H1 (cell line): ENCODE measurements at places on chromosomes 7 and 10. TPM values are rescaled to one million over a fixed set of nuclear protein-coding genes. Genes with fewer than 3 reads are reported as not detected.

The CDK1 gene
- polyA plus RNA-seq = 15.1 and 29.4 TPM in 2 replicates

The VIPR2 gene
- polyA plus RNA-seq = 6.3 and 10.9 TPM in 2 replicates

The CARD11 gene
- 12.6 and 15.1 TPM in 2 replicates for polyA plus RNA-seq

The FZD1 gene
- 0.62 and 0.77 TPM in 2 replicates for polyA plus RNA-seq

The CCDC3 gene
- polyA plus RNA-seq = 3.2 and 3.4 TPM in 2 replicates

The TMEM176B gene
- 2.1 and 2.2 TPM in 2 replicates for polyA plus RNA-seq

The SHTN1 gene
- polyA plus RNA-seq = 1.7 and 3.3 TPM in 2 replicates

The ACSM6 gene
- 0.30 and 0.33 TPM in 2 replicates for polyA plus RNA-seq

The VSTM2A gene
- polyA plus RNA-seq = 0.85 and 1.4 TPM in 2 replicates

The STEAP2 gene
- 9.4 and 13.4 TPM in 2 replicates for polyA plus RNA-seq

The HECW1 gene
- polyA plus RNA-seq = 2.9 and 5.8 TPM in 2 replicates

The XRCC2 gene
- polyA plus RNA-seq = 14.3 and 14.6 TPM in 2 replicates

The OR6V1 gene
- not detected in 2 replicates for polyA plus RNA-seq

The SP8 gene
- polyA plus RNA-seq = 11.3 and 13.5 TPM in 2 replicates

The PDK4 gene
- not detected in 2 replicates for polyA plus RNA-seq

The ATRNL1 gene
- polyA plus RNA-seq = 2.9 and 5.1 TPM in 2 replicates

The MRLN gene
- 0.21 TPM in 1 of 2 replicates, not detected in the other for polyA plus RNA-seq

The EIF5AL1 gene
- 2.0 and 2.2 TPM in 2 replicates for polyA plus RNA-seq

The WDFY4 gene
- not detected in 2 replicates for polyA plus RNA-seq

The RNF148 gene
- 0.11 and 0.27 TPM in 2 replicates for polyA plus RNA-seq

The FOXI2 gene
- polyA plus RNA-seq = 1.0 and 1.9 TPM in 2 replicates

The TLX1 gene
- not detected in 2 replicates for polyA plus RNA-seq

The HYAL4 gene
- polyA plus RNA-seq = not detected in 2 replicates

The SCIN gene
- polyA plus RNA-seq = 0.47 and 0.49 TPM in 2 replicates

The NPSR1 gene
- not detected in 2 replicates for polyA plus RNA-seq

The MMRN2 gene
- 1.1 and 1.2 TPM in 2 replicates for polyA plus RNA-seq

The MBLAC1 gene
- 1.00 and 1.2 TPM in 2 replicates for polyA plus RNA-seq

The SFXN2 gene
- 23.5 and 29.3 TPM in 2 replicates for polyA plus RNA-seq

The PLXDC2 gene
- 11.3 and 23.0 TPM in 2 replicates for polyA plus RNA-seq

The VWDE gene
- polyA plus RNA-seq = 8.5 and 11.0 TPM in 2 replicates

The TMEM225B gene
- 0.63 and 0.68 TPM in 2 replicates for polyA plus RNA-seq

The SPDYE16 gene
- 0.03 TPM in 1 of 2 replicates, not detected in the other for polyA plus RNA-seq

The ELFN1 gene
- polyA plus RNA-seq = 4.5 and 4.8 TPM in 2 replicates

The CRPPA gene
- 0.20 and 0.23 TPM in 2 replicates for polyA plus RNA-seq

The OPN4 gene
- not detected in 2 replicates for polyA plus RNA-seq

The TNPO3 gene
- polyA plus RNA-seq = 54.1 and 67.6 TPM in 2 replicates

The NPY4R2 gene
- polyA plus RNA-seq = 0.05 TPM in 1 of 2 replicates, not detected in the other

The FAM25C gene
- not detected in 2 replicates for polyA plus RNA-seq

The LLCFC1 gene
- polyA plus RNA-seq = not detected in 2 replicates

The ZNF398 gene
- polyA plus RNA-seq = 52.7 and 58.9 TPM in 2 replicates

The GRID1 gene
- 0.30 and 0.31 TPM in 2 replicates for polyA plus RNA-seq

The FAM24B gene
- 0.55 and 0.56 TPM in 2 replicates for polyA plus RNA-seq

The RET gene
- 6.7 and 10.4 TPM in 2 replicates for polyA plus RNA-seq

The TMEM139 gene
- polyA plus RNA-seq = 6.7 and 7.6 TPM in 2 replicates

The SHH gene
- not detected in 2 replicates for polyA plus RNA-seq

The GIMAP2 gene
- polyA plus RNA-seq = not detected in 2 replicates

The OR2A1 gene
- 0.05 and 0.11 TPM in 2 replicates for polyA plus RNA-seq

The LEP gene
- polyA plus RNA-seq = not detected in 2 replicates

The MYL10 gene
- polyA plus RNA-seq = 0.18 and 0.20 TPM in 2 replicates

The GCK gene
- 2.4 and 4.3 TPM in 2 replicates for polyA plus RNA-seq

The AKR1D1 gene
- polyA plus RNA-seq = not detected in 2 replicates

The NAT16 gene
- 0.26 and 0.47 TPM in 2 replicates for polyA plus RNA-seq

The GATAD1 gene
- polyA plus RNA-seq = 14.9 and 17.1 TPM in 2 replicates
